ENCODE measurements at places on chromosomes 16 and 17.
A peak's percentile ranks its signal among the peaks of the same experiment; 100 is the strongest.

GRCh38 chr16:87740441-87740840 is 25.3 kb downstream of the KLHDC4 start:
- no peak for DNase-seq

DNA sequence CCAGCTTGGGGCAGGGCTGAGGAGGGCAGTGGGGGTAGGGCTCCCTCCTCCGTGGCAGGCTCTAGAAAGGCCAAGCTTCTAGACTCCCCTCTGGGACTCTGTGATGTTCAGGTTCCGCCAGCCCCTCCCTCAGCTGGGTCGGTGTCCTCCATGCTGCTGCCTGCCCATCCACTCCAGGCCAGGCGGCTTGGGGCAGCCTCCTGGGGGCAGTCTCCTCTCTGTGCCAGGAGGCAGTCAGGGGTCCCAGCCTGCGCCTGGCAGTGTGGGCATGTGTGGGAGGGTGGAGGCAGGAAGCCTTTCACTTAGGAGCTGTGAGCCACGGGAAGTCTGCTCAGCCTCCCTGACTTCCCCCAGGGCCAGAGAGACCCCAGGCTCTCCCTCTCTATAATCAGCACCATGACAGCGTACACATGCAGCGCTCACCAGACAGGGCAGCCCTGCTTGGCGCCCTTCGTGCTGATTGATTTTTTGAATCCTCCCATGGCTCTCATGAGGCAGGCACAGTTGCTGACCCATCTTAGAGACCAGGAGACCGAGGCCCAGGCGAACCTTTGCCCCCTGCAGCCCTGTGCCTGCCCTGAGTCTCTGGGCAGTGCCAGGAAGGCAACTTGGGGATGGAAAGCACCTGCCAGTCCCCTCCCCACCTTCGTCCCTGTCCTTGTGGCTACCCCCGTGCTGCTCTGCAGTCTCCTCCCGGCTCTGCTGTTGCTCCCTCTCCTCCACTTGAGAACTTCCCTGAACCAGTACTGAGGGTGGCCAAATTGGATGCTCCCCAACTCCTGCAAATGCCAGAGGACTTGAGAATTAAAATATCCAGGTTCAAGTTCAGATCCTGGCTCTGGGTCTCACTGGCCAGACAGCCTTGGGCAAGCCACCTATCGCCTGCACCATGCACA is 234.7 kb upstream of the GSE1 start:
- DNase-seq = no peak

DNA sequence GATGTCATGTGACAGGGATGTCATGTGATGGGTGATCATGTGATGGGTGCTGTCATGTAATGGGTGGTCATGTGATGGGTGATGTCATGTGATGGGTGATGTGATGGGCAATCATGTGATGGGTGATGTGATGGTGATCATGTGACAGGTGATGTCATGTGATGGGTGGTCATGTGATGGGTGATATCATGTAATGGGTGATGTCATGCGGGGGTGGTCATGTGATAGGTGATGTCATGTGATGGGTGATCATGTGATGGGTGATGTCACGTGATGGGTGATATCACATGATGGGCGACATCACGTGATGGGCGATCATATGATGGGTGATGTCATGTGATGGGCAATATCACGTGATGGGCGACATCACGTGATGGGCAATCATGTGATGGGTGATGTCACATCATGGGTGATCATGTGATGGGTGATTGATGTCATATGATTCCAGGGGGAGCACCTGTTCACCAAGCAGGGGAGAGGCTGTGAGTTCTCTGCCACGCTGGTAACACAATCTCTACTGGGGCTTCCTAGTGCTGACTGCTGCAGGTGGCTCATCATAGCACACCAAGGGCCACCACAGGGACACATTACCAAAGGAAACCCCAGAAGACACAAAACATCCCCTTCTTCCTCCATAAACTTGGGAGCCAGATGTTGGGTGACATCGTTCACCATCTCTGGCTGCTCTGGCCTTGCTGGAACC is 16.5 kb downstream of the CD300LB start:
- peak; percentile 6 for DNase-seq

DNA sequence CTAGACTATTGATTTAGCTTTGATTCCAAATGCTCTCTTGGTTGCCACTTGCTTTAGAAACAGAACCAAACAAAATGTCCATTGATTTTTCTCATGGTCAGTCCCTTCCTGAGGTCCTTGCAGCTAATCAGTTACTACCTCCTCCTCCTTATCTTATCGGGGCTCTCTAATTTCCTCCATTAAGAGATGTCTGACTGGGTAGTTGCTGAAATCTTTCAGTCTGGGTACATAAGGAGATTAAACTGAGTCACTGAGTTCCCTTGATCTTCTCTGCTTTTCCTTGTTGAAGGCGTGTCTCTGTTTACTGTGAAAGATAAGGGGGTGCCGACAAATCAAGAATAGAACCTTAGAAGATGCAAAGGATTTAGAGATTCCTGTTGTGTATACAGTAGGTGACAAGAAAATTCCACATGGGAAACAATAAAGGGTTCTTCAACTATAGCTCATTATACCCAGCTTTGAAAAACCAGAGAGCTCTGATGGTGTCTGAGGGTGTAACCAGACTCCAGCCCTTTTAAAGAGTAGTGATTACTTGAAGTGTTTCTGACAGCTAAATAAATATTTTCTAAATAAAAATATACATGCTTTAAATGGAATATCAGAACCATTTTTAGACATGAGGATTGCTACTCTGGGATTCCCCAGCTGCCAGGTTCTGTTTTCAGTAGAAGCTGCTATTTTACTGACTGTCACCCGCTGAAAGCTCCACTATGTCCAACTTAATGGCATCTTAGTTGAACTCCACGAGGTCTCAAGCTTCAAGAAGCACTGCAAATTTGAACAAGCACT is 791.3 kb upstream of the SOX9 start:
- DNase-seq = no peak

- no peak for DNase-seq
Measured at GRCh38 chr17:41004397-41004796, 4.5 kb downstream of the KRTAP3-1 start.

DNA sequence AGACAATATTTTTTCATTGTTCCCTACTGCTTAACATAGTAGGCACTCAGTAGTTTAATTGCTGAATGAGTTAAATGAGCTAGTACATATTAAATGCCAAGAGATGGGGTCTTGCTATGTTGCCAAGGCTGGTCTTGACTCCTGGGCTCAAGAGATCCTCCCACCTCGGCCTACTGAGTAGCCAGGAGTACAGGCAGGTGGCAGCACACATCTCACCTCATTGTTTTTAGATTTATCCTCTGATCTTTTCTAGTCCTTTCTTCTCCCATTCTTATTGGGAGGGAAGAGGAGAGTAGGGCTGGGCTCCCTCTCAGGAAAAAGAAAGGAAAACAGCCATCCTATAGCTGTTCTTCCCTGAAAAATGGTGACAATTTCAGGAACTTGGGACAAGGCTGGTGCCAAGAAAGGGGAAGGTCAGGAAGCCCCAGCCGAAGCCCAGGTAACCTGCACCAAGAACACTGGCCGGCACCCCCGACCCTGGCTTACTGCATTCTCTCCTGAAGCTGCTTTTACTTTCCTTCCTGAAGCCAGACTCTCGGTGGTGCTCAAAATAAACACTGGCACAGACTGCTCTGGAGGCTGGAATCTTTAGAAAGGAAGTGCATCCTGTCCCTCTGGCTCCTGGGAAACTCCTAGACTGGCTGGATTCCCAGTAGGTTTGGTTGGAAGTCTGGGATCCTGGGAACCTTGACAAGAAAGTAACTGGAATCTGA is 2.7 kb downstream of the TNFAIP1 start:
- DNase-seq = no peak

DNA sequence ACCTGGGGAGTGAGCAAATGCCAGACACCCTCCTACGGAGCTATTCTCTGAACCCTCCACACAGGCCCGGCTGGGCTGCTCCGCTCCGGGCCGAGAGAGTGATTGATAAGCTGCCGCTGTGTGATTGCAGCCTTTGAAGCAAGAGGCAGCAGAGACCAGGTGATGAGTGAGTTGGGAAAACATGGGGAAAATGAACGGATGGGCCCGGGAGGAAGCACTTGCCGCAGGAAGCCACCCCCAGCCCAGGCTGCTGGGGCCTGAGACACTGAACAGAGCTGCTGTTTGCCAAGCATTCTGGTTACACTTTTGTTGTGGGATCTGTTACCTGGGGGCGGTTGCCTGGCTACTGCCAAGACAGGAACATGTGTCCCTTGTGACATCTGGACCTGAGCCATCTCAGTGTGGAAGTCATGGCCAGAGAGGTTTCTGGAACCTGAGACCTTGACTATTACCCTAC is 46.4 kb upstream of the KLHDC4 start:
- DNase-seq = no peak

- DNase-seq = peak; percentile 46
Measured at GRCh38 chr17:81923302-81924260, 4.0 kb downstream of the MAFG start.

GRCh38 chr17:79802736-79803420 is 6.0 kb upstream of the CBX8 start:
- DNase-seq = no peak

DNA sequence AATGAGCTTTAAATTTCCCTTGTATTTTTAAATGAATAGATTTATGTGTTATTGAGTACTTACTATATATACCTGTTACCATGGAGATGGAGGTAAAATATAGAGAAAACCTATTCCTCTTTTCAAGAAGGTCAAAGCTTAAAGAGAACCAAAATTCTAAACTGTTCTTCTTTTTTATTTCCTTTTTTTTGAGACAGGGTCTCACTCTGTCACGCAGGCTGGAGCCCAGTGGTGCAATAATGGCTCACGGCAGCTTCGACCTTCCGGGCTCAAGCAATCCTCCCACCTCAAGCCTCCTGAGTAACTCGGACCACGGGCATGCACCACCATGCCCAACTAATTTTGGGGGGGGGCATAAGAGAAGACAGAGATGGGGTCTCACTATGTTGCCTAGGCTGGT is 25.0 kb upstream of the TMEM97 start:
- DNase-seq = no peak

DNA sequence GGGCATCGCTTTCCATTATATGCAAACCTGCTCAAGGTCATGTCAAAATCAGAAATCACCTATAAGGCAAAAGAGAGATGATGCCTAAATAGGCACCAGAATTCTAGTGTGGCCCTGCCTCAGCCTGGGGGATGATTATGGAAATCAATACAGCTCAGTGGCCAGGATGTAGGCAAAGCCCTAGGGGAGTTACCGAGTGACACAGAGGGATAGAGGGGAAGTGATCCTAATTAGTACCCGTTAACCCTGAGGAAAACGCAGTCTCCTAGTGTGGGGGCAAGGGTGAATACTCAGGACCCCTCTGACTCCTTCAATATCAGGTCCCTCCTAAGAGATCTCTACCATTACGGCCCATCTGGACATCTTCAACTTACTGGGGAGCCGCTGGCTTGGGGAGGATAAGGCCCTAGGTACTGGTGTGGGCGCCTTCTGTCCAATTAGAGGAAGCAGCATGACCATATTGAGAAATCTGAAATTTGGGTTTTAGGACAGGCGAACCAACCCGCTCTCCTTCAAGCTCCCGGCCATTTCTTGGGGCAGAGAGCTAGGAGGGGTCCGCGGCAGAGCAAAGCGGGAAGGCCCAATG is 725 bp downstream of the NT5C3B start:
- DNase-seq = peak; percentile 52

DNA sequence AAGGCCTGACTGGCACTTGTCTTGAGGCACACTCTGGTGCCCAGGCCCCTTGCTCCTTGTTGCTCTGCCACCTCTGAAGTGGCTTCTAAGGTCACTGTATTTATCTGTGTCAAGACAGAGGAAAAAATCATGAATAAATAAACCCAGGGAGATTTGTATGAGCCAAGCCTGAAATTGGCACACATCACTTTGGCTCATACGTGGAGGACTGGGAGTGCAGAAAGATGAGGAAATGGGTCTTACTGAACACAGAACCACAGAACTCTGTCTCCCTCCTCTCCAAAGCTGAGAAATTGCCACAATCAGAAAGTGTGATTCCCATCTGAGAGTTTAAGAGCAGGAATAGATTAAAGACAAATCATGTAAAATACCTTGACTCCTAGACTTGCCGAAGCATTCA is 27.1 kb upstream of the C16orf78 start:
- DNase-seq = peak; percentile 66

GRCh38 chr16:31531096-31531495 is 3.4 kb downstream of the AHSP start:
- DNase-seq = no peak

DNA sequence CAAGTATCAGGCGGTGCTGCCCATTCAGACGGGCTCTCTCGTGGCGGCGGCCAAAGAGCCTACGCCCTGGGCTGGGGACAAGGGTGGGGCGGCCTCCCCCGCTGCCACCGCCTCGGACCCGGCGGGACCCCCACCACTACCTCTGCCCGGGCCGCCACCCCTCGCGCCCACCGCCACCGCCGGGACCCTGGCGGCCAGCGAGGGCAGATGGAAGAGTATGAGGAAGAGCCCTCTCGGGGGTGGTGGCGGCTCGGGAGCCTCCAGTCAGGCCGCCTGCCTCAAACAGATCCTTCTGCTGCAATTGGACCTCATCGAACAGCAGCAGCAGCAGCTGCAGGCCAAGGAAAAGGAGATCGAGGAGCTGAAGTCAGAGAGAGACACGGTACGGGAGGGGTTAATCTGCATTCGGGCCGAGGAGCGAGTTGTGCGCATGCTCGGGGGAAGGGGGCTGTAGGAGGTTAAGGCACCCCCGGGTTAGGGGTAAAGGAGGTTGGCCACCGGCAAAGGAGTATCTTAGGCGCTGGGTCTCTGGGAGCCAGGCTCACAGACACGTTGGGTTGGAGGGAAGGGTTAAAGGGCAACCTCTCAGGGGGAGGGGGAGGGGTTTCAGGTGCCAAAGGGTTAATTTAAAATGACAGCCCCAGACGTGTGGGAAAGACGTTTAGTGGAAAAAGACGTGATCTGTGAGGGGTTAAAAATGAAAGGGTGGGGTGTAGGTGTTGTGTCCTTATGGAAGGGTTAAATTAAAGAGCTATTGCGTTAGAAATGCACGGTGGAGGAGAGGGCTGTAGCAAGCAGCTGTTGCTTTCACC is 1.4 kb downstream of the MSL1 start:
- DNase-seq = peak; percentile 73

DNA sequence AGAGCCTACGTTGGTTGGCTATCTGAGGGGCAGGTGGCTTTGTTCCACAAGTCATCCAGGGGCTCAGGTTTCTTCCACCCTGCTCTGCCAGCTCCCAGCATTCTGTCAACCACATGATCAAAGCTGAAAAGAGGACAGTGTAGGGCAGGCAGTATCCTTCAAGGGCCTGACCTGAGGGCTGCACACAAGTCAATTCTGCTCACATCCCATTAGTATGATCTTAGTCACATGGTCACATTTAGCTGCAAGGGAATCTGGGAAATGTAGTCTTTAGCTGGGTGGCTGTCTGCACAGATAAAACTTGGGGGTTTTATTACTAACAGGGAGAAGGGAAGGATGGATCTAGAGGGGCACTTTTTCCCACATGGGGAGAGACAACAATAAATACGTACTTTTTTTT is 97.3 kb downstream of the SALL1 start:
- DNase-seq = no peak

- DNase-seq = no peak
Measured at GRCh38 chr16:13315642-13316427, 414.4 kb downstream of the SHISA9 start.

- no peak for DNase-seq
Measured at GRCh38 chr17:65797101-65797500, 235.7 kb upstream of the AXIN2 start.

GRCh38 chr16:64809876-64810629 is 311.8 kb downstream of the CDH11 start:
- DNase-seq = peak; percentile 1
